ENCODE measurements at places on chromosomes 4 and X.

GRCh38 chr4:54961357-54961975, 163.9 kb downstream of the KDR start:
- DNase-seq: no peak

DNA sequence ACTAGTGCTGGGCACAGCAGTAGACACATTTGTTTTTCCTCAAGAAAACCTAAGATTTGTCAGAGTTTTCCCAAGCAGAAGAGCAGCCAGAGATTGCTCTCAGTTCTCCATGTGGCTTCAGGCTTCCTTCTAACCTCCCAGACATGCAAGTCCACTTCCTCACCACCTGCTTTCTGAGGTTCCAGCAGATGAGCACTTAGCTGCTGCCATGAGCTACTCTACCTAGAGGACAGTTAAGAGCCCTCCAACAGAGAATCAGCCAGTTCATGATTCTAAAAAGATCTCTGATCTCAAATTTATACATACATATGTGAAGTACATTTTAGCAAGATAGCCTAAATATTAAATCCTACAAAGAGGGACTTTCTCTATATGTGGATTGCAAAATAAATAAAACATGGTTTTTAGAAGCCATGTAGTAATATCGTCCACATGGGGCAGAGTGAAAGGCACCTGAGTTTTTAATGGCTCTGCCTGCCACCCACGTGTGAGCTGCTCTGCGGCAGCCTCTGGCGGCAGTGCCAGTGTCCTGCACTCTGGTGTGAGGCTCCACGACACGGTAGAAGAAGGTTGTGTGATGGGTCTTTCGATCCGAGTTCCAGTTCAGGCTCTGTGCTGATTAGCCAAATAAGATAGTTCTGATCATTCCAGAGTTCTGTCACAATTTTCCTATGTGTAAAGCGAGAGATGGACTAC, 10.3 kb downstream of the CYP4V2 start:
- DNase-seq: peak; percentile 44

GRCh38 chr4:33160126-33160525, 2440.0 kb downstream of the PCDH7 start:
- no peak for DNase-seq

DNA sequence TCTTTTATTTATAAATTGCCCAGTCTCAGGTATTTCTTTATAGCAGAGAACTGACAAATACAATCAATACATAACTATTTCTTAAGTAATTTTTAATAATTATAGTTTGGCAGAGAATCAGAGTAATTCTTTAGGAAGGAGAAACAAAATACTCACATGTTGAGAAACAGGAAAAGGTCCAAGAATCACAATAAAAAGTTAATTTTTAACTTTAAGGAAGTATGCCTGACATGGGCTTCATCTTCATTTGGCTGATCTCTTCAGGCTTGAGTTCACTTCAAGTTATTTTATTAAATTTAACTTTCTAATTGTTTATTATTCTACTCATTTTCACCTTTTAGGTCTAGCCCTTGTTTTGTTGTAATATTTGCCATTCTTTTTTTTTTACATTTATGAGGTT, 36.1 kb upstream of the RNF150 start:
- no peak for DNase-seq

- DNase-seq: no peak
These were observed 415.0 kb downstream of the CCSER1 start for GRCh38 chr4:90542216-90542615.

DNA sequence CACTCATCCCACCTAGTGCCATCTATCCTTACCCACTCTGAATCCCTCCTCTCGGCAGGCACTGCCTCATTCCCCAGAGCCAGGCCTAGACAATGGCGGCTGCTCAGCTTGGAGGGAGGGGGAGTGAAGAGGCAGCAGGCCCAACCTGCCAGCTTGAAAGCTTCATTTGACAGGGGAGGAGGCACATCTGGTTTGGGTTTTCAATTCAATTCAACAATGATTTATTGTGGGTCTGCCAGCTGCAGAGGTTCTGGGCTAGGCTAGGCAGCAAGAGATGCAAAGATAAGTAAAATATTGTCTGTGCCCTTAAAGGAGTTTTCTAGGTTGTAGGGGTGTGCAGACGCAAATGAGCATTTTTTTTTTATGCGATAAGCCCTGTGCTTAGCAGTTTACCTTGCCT, 58.5 kb downstream of the RTL9 start:
- DNase-seq: no peak

DNA sequence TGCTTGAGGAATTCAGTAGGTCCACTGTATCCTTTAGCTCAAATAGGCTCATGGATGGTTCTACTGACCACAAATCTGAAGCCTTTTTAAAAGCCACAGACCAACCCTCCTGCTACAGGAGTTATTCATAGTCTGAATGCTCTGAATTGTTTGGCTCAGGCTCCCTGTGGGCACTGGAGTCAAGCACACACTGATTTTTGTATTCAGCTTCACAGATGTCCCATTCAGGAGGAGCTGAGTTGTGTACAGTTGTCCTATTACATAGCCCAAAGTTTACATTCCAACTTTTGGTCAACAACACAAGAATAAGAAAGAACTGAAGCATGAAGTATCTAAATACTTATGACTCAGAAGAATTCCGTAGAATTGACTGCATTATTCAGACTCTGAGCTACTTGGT, 243.9 kb downstream of the UNC5C start:
- DNase-seq: no peak

- DNase-seq: no peak
These were observed 4.9 kb downstream of the UBA6 start for GRCh38 chr4:67696061-67696460.

DNA sequence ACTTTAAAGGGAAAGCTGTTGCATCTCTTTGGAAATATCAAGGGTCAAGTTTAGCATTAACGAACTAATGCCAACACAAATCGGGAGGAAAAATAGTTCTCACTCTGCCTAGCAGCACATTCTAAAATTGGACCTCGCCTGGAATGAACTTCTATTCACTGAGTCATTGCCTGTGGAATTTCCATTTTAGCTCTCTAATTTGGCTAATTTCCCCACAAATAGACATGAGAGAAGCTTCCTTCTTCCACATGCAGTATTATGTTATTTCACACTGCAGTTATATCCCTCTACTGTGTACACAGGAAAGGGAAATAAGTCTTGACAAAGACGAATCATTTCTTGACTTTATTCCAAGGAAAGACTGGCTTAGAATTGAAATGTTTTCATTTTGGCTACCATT, 9.3 kb downstream of the ZXDA start:
- no peak for DNase-seq

- no peak for DNase-seq
These were observed 143.2 kb downstream of the LHFPL1 start for GRCh38 chrX:112536544-112536943.

DNA sequence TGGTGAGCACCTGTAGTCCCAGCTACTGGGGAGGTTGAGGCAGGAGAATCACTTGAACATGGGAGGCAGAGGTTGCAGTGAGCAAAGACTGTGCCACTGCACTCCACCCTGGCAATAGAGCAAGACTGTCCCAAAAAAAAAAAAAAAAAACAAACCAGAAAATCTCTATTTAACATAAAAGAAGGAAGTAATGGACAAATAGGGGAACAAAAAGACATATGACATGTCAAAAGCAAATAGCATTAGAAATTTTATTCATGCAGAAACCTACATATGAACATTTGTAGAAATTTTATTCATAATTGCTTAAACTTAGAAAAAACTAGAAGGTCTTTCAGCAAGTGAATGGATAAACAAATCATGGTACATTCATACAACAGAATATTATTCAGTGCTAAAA, 97.1 kb upstream of the SH3RF1 start:
- no peak for DNase-seq

GRCh38 chr4:185352202-185352601, 43.5 kb downstream of the LRP2BP start:
- no peak for DNase-seq

DNA sequence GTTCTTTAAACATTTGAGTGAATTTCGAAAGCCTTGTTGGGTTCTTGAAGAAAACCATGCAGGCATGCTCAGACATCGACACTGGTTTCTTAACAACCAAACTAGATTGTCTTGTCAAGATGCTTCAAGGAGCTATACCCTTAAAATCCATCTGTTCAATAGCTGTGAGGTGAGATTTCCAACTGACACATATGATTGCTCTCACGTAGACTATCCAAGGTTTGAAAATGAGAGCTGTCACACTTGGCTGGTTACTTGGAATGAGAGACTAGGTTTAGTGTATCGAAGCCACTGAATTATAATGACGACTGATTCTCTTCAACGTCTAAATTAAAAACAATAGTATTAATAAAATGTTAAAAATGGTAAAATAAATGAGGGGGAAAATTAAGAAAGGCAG, 2725.5 kb downstream of the ARAP2 start:
- DNase-seq: no peak

- DNase-seq: no peak
These were observed 19.0 kb upstream of the MAGEB2 start for GRCh38 chrX:30196322-30196721.

GRCh38 chrX:95675011-95675410, 1009.6 kb upstream of the DIAPH2 start:
- DNase-seq: no peak

GRCh38 chrX:152652467-152652866, 14.8 kb downstream of the GABRQ start:
- DNase-seq: no peak

DNA sequence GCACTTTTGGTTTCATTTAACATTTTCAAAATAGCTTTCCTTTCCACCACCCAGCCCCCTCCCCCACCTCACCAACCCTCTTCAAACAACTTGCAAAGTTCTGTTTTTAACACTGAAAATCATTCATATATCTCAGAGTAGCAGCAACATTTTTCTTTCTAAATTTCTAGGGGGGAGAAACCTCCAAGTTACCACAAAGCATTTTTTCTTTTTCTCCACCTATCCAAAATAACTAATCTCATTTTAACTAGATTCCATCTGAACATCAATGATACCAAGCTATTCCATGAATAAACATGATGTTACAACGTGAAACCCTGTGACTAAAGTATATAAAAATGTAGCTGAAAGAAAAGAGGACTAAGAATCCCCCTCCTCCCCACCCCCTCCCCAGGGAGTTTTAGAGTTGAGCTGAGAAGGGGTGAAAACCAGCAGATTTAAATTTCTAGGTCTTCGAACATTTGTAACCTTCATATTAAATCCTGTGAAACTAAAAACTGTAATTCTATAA, 5.2 kb downstream of the LDB2 start:
- no peak for DNase-seq

- DNase-seq: no peak
These were observed 29.9 kb upstream of the RTL8A start for GRCh38 chrX:135081693-135082404.

- no peak for DNase-seq
These were observed 220.2 kb upstream of the LCORL start for GRCh38 chr4:18241727-18242126.

DNA sequence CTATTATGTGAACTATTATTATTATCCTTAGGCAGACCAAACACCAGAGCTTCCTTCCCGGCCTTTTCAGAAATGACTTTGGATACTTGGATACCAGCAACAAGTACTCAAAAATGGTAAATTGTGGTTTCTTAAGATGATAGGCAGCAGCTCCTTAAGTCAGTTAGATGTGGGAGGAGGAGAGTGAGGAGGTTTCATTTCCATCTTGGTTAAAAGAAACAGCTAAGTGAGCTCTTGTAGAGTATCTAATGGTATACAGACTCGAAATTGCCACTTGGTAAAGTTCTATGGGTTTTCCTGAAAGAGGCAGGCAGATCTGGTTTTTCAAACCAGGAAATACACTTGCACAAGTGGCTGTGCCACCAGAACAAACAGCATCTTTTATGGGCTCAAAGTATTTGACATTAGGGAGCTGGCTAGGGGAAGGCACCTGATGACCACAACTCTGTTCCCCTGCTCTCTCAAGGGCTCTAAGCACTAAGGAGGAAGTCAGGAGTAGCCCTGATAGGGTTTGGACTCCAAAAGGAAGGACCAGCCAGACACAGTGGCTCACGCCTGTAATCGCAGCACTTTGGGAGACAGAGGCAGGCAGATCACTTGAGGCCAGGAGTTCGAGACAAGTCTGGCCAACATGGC, 130.9 kb downstream of the TMEM164 start:
- no peak for DNase-seq

All from memory B cell (primary cell).